Progenitor cell of endocrine pancreas (in vitro differentiated cells): ENCODE measurements at places on chromosomes 16 and 17. TPM values are rescaled to one million over a fixed set of nuclear protein-coding genes. Genes with fewer than 3 reads are reported as not detected.
A peak's percentile ranks its signal among the peaks of the same experiment; 100 is the strongest.

SULT1A2 gene
- total RNA-seq, result 3.2 and 3.9 TPM in 2 replicates

DNA sequence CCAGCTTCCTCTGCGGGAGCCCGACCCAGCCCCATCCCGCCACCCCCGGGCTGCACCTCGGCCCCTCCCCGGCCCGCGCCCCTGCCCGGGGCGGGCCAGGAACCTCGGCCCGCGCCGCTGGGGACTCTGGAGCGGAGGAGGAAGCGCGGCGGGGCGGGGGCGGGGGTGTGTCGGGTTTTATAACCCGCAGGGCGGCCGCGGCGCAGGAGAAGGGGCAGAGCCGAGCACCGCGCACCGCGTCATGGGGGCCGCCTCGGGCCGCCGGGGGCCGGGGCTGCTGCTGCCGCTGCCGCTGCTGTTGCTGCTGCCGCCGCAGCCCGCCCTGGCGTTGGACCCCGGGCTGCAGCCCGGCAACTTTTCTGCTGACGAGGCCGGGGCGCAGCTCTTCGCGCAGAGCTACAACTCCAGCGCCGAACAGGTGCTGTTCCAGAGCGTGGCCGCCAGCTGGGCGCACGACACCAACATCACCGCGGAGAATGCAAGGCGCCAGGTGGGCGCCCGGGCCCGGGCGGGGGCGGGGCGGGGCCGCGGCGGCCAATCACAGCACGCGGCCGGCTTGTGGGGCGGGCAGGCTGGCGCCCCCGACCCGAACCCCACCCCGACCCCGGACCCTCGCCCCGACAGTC, at the start of gene ACE:
ACE (plus strand) TSS at position 208 of the 626 bp plus-strand sequence; CDS start at position 242, 34 bp downstream.
- DNase-seq, result peak; percentile 44

G6PC1 gene
- total RNA-seq, result not detected in 2 replicates

GNGT2 gene
- not detected in 2 replicates for total RNA-seq

TTLL6 gene
- 2.9 and 4.0 TPM in 2 replicates for total RNA-seq

AKTIP gene
- total RNA-seq, result 36.5 and 43.2 TPM in 2 replicates

DNA sequence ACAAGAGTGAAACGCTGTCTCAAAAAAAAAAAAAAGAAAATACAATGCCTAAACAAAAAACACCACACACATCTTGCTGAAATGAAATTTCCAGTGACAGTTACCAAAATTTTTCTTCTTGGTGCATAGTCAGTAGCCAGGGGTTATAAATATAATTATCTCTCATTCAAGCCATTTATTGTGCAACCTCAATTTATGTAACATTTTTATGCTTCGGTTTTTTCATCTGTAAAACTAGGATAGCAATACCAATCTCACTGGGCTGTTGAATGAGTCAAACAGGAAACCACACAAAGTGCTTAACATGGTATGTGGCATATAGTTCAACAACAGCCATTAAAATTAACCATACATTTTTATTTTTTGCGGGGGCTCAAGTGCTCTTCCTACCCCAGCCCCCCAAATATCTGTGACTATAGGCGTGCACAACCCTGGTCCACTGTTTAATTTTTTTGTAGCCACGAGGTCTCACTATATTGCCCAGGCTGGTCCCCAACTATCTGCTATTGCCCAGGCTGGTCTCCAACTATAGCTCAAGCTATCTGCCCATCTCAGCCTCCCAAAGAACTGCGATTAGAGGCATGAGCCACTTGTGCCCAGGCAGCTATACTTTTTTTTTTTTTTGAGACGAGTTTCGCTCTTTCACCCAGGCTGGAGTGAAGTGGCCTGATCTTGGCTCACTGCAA, 2.6 kb downstream of the COG4 start:
- no peak for DNase-seq

DNA sequence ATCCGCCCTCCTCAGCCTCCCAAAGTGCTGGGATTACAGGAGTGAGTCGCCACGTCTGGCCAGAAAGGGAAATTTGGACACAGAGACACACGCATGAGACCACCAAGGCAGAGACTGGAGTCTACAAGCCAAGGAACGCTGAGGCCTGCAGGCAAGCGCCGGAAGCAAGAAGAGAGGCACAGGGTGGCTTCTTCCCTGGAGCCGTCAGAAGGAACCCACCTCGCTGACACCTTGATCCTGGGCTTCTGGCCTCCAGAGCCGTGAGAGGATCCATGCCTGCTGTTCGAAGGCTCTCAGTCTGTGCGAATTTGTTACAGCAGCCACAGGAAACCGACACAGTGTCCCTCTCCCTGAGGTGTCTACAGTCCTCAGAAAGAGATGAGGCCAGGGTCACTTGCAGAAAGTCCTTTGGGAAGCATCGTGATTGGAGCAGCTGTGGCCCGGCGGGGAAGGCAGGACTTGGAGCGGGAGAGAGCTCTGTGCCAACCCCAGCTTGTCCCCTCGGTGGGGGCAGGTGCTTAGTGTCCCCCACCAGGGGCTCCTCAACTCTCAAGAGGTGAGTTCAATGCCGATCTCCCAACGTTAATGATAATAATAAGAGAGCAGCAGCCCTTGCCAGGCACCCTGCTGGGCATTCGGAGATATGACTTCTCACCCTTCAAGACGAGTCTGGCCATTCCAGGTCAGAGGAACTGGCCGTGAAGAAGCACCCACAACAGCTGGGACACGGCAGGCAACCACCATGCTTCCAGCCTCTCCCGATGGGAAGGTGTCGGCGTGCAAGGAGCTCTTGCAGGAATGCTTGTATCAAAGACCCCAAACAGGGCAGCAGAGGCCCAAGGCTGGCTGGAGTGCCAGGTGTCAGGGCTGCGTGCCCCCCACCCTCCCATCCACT, 68.4 kb upstream of the TNRC6C start:
- no peak for DNase-seq

GRCh38 chr17:35368081-35368830, 5.2 kb downstream of the SLFN11 start:
- no peak for DNase-seq

SSTR5 gene
- 1.0 and 1.4 TPM in 2 replicates for total RNA-seq

CCT6B gene
- 1.6 and 1.7 TPM in 2 replicates for total RNA-seq

CCDC154 gene
- total RNA-seq, result 4.8 and 5.7 TPM in 2 replicates

GRCh38 chr17:32349503-32349853, 479 bp upstream of the ZNF207 start:
- no peak for DNase-seq

HOXB3 gene
- 19.4 and 32.1 TPM in 2 replicates for total RNA-seq

NACA2 gene
- total RNA-seq, result not detected in 2 replicates

CTF1 gene
- total RNA-seq, result 4.5 and 5.1 TPM in 2 replicates

GRCh38 chr17:15395091-15395490, 53.7 kb upstream of the TEKT3 start:
- DNase-seq, result no peak

- DNase-seq, result no peak
These were observed 31.3 kb downstream of the KIAA0513 start for GRCh38 chr16:85058909-85059308.

DNA sequence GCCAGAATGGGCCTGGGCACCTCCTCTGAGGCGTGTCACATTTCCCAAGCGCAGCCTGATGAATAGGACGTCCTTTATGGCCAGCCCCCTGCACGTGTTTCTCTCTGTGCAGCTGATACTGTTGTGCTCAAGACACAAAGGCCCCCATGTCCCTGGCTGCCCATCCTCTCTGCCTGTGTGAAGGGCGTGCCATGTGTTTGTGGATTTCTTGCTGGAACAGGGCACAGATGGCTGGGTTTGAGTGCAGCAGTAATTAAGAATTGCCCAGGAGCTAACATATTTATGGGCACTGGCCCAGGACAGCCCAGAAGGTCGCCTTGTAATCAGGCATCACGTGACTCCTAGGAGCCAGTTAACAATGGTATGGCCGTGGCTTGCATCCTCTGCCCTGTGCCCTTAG, 181.1 kb downstream of the CCDC182 start:
- no peak for DNase-seq

GRCh38 chr16:78606545-78606944, 507.1 kb downstream of the WWOX start:
- DNase-seq, result no peak

AOC3 gene
- 1.2 and 2.6 TPM in 2 replicates for total RNA-seq
